H4 (cell line): ENCODE measurements at places on chromosomes 6 and 20. TPM values are rescaled to one million over a fixed set of nuclear protein-coding genes. Genes with fewer than 3 reads are reported as not detected.

Gene SLC22A2
- total RNA-seq: not detected in 2 replicates

Gene GJA10
- total RNA-seq: not detected in 2 replicates

Gene PGC
- not detected in 2 replicates for total RNA-seq

DNA sequence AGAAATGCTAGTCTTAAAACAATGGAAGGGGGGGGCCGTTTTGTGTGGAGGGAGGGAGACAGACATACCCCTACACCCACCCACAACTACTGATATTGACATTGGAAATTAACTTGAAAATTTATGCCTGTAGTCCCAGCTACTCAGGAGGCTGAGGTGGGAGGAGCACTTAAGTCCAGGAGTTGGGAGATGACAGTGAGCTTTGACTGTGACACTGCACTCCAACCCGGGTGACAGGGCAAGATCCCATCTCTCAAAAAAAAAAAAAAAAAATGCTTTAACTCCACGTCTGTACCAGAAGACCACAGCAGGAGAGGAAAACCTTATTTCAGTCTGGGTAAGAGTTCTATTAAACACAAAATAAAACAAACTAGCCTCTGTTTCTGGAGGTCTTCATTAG lies 2.2 kb downstream of the TBC1D20 start:
- no peak for DNase-seq

- no peak for DNase-seq
Observed at GRCh38 chr6:93498713-93499112, 79.4 kb upstream of the EPHA7 start.

Gene PDE7B
- total RNA-seq: 1.7 and 2.3 TPM in 2 replicates

DNA sequence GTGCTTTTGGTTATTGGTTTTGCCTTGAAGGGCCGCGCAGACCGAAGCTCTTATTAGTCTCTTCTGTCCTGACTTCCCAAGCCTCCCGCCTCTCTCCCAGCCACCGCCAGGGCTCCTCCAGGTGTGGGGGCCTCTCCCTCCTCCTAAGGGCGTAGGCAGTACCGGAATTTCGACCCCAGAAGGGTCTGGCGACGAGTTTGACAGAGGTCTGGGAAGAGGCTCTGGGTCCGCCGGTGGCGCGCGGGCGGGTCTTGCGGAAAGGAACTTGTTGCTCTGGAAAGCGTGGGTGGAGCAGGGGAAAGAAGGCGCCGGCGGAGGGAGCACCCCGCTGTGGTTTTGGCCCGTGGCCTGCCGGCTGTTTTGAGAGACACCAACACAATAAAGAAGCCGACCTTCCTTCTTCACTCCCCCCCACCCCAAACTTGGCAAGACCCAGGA lies 1.8 kb downstream of the PCSK2 start:
- no peak for DNase-seq

- peak; percentile 49 for DNase-seq
Observed at GRCh38 chr6:139364302-139364981, 10.0 kb downstream of the CITED2 start.

Gene PSORS1C2
- total RNA-seq: not detected in 2 replicates

DNA sequence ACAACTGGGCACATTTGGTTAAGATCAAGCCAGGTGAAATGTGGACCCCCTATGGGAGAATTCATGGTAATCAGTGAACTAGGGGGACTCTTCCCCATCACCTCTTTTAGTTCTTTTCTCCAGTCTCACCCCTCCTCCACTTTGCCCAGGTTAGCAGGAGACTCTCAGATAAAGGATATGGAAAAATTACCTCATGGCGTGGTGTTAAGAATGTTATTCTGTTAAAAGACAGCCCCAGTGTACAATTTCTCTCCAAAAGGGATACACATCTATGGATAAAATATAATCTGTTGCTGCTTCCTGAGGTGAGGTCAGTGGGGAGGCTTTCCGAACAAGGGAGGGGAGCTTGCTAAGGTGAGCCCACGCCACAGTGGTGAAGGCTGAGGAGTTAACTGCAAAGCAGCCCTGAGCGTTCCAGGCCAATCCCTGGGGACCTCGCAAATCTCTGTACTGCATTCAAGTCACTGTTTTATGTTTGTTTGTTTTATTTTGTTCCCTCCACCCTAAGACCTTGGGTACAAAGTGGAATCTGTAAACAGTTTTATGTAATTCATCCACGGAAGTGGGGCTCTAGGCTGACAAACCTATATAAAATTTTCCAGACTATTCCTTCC lies 52.0 kb downstream of the ADGRF1 start:
- peak; percentile 24 for DNase-seq
